Epithelial cell of alveolus of lung (primary cell): ENCODE measurements at places on chromosomes 11 and 22. TPM values are rescaled to one million over a fixed set of nuclear protein-coding genes. Genes with fewer than 3 reads are reported as not detected.

Gene TRIM34
- 8.0 and 10.4 TPM in 2 replicates for total RNA-seq

Gene RHOD
- total RNA-seq: 3.4 and 19.4 TPM in 2 replicates

Gene PHETA2
- 18.2 and 22.9 TPM in 2 replicates for total RNA-seq

Gene TREH
- not detected in 2 replicates for total RNA-seq
